Activated CD8-positive, alpha-beta memory T cell treated with anti-CD3 and anti-CD28 coated beads for 4 hours (primary cell): ENCODE measurements at places on chromosomes 3 and 15.
A peak's percentile ranks its signal among the peaks of the same experiment; 100 is the strongest.

- DNase-seq, result no peak
Measured at GRCh38 chr15:49645941-49646340, 25.1 kb downstream of the DTWD1 start.

GRCh38 chr15:70772402-70772801 lies 9.0 kb upstream of the UACA start:
- no peak for DNase-seq

DNA sequence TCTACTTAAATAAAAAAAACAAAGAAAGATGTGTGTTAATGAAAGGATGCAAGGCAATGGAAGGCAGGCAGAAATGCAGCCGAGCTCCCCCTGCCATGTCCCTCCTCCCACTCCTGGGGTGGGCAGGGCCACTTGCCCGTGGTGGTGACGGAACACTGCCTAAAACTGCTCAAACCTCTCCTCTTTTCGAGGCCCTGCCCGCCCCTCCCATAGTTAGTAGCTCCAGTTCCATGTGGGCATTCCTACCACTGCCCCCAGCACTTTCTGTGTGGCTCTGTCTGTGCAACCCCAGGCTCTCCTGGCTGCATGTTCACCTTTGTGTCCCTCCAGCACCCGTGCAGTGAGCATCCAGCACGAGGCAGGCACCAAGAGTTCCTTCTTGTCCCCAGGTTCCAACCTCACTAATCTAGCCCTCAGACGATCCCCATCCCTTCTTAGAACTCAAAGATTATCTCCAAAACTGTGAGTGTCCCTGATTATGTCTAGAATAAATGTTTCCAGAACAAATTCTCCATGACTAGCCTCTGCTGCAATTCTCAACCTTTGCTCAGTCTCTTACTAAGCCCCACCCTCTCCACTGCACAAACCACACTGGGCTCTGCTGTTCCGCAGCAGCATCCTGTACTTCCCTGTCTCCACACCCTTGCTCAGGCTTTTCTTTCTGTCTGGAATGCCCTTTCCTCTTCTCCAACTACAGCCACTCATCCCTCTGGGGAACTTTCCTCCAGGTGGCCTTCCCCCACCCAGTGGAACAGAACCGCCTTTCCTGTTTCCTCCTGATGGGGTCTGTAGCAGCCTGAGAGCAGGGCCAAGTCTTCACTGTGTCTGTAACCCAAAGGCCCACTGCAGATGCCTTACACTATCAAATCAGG lies 32.6 kb upstream of the SPTBN5 start:
- no peak for DNase-seq

GRCh38 chr3:33250712-33251111 lies 26.5 kb upstream of the FBXL2 start:
- DNase-seq, result no peak

GRCh38 chr3:186259612-186260383 lies 102.2 kb downstream of the DGKG start:
- peak; percentile 23 for DNase-seq

GRCh38 chr3:3334491-3334890 lies 155.0 kb upstream of the CRBN start:
- DNase-seq, result no peak

- no peak for DNase-seq
Measured at GRCh38 chr3:171347301-171348039, 112.7 kb downstream of the TNIK start.

GRCh38 chr15:67537771-67538170 lies 4.7 kb upstream of the MAP2K5 start:
- no peak for DNase-seq

DNA sequence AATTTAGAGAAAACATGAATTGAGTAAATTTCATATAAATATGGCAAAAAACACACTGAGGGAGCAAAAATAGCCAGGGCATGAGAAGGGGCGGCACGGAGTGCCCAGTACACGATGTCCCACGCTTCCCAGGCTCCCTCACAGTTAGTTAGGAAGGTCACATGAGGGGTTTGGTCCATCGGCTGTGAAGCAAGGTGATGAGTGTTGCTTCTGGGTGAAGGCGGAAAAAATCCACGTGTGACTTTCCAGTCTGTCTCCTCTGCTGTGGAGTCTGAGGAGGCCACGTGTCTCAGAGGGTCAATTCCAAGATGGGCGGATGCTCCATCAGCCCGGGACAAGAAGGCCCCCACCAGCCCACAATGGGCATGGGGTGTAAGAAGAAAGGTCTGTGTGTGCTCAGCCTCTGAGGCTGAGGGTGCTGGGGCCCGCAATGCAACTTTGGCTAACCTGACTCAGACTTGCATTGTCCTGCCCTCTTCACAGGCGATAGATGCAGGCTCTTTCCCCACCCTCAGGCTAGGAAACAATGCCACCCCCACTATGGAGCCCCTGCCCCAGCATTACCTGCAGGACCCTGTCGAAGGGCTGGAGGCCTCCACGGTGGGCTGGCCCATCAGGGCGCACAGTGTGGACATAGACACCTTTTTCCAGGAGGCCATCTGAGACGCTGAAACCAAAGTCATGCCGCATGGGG lies 45.7 kb downstream of the GRIP2 start:
- DNase-seq, result no peak
